ENCODE measurements at places on chromosomes 12 and 14.

GRCh38 chr14:34937442-34937841 lies 45.4 kb upstream of the SRP54 start:
- H3K36me3 ChIP-seq = no peaks in the 10 kb centered on the region
- no peak overlapping the region for H3K27ac ChIP-seq
- no peak for DNase-seq

DNA sequence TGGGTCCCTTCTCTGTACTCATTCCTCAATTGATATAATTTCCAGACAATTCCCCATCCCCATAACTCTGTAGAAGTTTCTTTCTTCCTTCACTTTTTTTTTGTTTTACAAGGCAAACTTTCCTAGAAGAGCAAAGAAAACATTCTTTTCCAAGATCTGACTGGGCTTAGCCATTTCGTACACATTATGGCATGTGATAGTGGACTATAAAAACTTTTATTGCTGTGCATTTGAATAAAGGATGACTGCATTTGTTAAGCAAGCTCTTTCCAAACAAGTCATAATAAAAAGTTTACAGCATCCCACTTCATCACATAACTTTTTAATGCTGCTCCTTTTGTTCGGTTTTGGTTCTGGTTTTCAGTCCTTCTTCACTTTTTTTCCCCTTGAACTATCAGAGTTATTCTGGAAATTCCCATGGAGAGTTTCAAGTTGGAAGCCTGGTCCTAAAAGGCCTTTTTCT lies 231.0 kb upstream of the HMGA2 start:
- H3K4me3 ChIP-seq = no peak overlapping the region
- DNase-seq = no peak
- no peaks in the 10 kb centered on the region for H3K4me1 ChIP-seq
- no peaks in the 10 kb centered on the region for H3K36me3 ChIP-seq
- no peaks in the 10 kb centered on the region for H3K27me3 ChIP-seq
- H3K27ac ChIP-seq = no peak overlapping the region

GRCh38 chr14:35155962-35156361 lies 33.6 kb downstream of the PRORP start:
- no peak overlapping the region for H3K4me3 ChIP-seq
- H3K36me3 ChIP-seq = peaks cover 4% of the 10 kb centered on the region
- H3K27ac ChIP-seq = peak overlapping the region; percentile 24
- no peaks in the 10 kb centered on the region for H3K27me3 ChIP-seq
- peaks cover 2% of the 10 kb centered on the region for H3K4me1 ChIP-seq

- H3K4me1 ChIP-seq = no peaks in the 10 kb centered on the region
- no peaks in the 10 kb centered on the region for H3K27me3 ChIP-seq
- H3K36me3 ChIP-seq = peaks cover 10% of the 10 kb centered on the region
- H3K4me3 ChIP-seq = no peak overlapping the region
- no peak for DNase-seq
- H3K27ac ChIP-seq = no peak overlapping the region
Measured at GRCh38 chr12:32002848-32003493, 43.8 kb downstream of the RESF1 start.

DNA sequence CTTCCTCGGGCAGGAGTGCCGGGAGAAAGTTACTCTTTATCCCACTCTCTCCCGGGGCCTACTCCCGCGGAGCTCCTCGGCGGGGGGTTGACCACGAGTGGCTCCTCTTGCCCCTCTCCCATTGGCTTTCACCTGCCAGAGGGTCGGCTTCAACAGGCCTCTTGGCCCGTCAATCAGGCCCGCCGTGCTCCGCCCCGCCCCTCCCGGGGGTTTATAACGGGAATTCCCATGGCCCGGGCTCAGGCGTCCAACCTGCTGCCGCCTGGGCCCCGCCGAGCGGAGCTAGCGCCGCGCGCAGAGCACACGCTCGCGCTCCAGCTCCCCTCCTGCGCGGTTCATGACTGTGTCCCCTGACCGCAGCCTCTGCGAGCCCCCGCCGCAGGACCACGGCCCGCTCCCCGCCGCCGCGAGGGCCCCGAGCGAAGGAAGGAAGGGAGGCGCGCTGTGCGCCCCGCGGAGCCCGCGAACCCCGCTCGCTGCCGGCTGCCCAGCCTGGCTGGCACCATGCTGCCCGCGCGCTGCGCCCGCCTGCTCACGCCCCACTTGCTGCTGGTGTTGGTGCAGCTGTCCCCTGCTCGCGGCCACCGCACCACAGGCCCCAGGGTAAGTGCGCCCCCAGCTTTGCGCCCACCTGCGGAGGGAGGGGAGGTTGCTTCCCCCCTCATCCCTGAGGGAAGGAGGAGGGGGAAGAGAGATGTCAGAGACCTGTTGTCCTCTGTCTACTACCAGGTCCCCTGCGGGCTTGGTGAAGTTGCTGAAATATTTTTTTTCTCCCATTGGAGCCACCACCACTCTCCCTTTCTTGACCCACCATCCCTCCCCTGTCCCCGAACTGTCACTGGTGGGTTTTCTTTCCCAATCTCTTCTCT lies at the start of gene SMOC1:
SMOC1 (plus strand) TSS at position 242 of the 869 bp plus-strand sequence; CDS start at position 505, 263 bp downstream.
- H3K4me1 ChIP-seq = peaks cover 10% of the 10 kb centered on the region
- no peak within 1 kb of the TSS for H3K27ac ChIP-seq
- H3K36me3 ChIP-seq = no peaks in the 10 kb centered on the region
- H3K4me3 ChIP-seq = peak within 1 kb of the TSS; percentile 82
- DNase-seq = peak; percentile 2
- H3K27me3 ChIP-seq = peaks cover 28% of the 10 kb centered on the region

GRCh38 chr14:59537476-59537875 lies 39.1 kb downstream of the CCDC175 start:
- H3K27ac ChIP-seq = no peak overlapping the region
- H3K4me1 ChIP-seq = no peaks in the 10 kb centered on the region
- no peak overlapping the region for H3K4me3 ChIP-seq
- no peaks in the 10 kb centered on the region for H3K27me3 ChIP-seq
- no peak for DNase-seq
- H3K36me3 ChIP-seq = no peaks in the 10 kb centered on the region

DNA sequence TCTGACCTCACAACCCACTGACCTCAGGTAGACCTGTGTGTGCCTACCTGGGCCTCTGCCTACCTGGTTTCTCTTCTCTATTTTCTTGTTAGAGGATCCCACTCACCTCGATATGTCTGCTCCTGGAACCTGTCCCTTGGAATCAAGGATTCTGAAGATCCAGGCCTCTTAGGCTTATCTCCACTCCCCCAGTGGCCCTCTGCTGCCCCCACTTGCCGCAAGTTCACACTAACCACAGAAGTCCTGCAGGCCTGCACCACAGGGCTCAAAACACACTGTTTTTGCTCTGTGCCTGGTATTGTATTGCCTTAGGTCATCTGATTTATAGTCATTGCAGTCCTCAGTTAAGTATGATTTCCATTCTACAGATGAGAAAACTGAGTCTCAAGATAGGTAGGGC lies 15.3 kb upstream of the NRXN3 start:
- H3K27ac ChIP-seq = no peak overlapping the region
- H3K4me3 ChIP-seq = no peak overlapping the region
- no peaks in the 10 kb centered on the region for H3K36me3 ChIP-seq
- DNase-seq = no peak
- H3K27me3 ChIP-seq = peaks cover 23% of the 10 kb centered on the region
- no peaks in the 10 kb centered on the region for H3K4me1 ChIP-seq

- H3K27ac ChIP-seq = peak overlapping the region; percentile 78
- H3K4me1 ChIP-seq = peaks cover 74% of the 10 kb centered on the region
- H3K36me3 ChIP-seq = peaks cover 16% of the 10 kb centered on the region
- no peak overlapping the region for H3K4me3 ChIP-seq
Measured at GRCh38 chr14:64720131-64720576, 15.9 kb downstream of the PLEKHG3 start.

DNA sequence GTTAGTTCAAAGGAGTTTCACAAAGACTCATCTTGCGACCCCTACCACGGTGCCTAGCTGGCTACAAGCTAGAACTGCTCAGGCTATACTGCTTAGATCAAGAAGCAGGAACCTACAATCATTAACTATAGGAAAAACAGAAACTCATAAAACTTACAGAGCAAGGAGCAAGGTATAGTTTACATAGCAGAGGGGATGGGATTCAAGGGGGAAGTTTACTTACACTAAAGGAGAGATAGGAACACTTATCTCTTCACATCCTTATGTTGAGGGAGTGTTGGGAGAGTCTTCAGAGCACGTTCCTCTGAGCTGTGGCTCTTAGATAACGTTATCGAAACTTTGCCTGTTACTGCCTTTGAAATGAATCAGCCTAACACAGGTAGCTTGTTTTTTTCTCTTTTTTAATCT lies 58.1 kb downstream of the FSCB start:
- H3K36me3 ChIP-seq = no peaks in the 10 kb centered on the region
- H3K27me3 ChIP-seq = no peaks in the 10 kb centered on the region
- no peaks in the 10 kb centered on the region for H3K4me1 ChIP-seq
- H3K4me3 ChIP-seq = no peak overlapping the region
- no peak overlapping the region for H3K27ac ChIP-seq
- no peak for DNase-seq

GRCh38 chr12:6219980-6220379 lies 19.8 kb downstream of the CD9 start:
- H3K36me3 ChIP-seq = peaks cover 2% of the 10 kb centered on the region
- peaks cover 30% of the 10 kb centered on the region for H3K4me1 ChIP-seq
- no peak overlapping the region for H3K27ac ChIP-seq
- no peak for DNase-seq
- H3K27me3 ChIP-seq = no peaks in the 10 kb centered on the region
- no peak overlapping the region for H3K4me3 ChIP-seq

- peaks cover 84% of the 10 kb centered on the region for H3K27me3 ChIP-seq
- H3K4me3 ChIP-seq = no peak overlapping the region
- H3K27ac ChIP-seq = no peak overlapping the region
- H3K36me3 ChIP-seq = no peaks in the 10 kb centered on the region
- H3K4me1 ChIP-seq = no peaks in the 10 kb centered on the region
Measured at GRCh38 chr12:48990552-48990951, 8.6 kb downstream of the DDN start.
